Osteocyte (in vitro differentiated cells): ENCODE measurements at places on chromosomes 2 and 18. TPM values are rescaled to one million over a fixed set of nuclear protein-coding genes. Genes with fewer than 3 reads are reported as not detected.

Gene MOGAT1
- total RNA-seq: not detected in 2 replicates

Gene TMEM163
- total RNA-seq: not detected in 2 replicates

Gene SMYD1
- total RNA-seq: not detected in 2 replicates

GRCh38 chr2:8515864-8516533 lies 165.9 kb upstream of the ID2 start:
- no peak for DNase-seq

DNA sequence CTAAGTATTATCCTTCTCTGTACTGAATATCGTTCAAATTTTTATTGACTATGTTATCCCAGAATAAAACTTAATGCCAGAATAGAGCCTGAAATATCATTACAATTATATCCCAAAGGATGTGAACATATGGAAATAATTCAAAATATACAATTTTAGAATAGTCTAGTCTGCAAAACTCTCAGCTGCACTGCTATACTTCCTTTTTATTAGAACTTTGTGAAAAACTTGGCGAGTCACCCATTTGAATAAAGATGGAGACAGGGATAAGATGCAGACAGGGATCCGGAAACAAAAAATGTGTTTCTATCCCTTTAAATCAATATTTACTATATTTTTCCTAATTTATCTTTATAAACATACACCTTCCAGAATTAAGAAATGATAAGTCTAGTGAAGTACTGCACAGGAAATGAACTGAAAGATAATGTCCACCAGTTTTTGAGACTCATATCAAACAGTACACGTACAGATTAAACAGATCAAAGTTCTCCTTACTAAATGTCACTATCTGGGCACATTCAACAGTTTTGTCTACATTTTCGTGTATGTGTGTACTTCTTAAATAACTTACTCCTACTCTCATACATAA lies 107.8 kb downstream of the MEP1B start:
- DNase-seq: no peak

DNA sequence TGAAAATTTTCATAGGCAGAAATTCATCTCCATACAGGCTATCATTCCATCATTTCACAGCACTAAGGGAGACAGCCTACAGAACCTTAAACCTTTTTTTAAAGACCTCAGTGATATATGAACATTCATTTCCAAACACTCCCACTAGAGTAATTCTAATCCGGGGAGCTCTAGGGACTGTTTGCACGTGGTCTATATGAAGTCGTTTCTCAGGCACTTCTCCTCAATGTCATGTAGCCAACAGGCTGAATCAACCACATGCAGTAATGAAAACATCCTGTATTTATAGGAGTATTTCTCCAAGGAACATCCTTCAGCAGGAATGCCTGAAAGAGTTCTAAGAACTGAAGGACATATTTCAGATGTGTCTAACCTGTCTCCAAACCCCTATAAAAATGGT lies 97.3 kb upstream of the CREB1 start:
- no peak for DNase-seq

GRCh38 chr2:152708742-152709141 lies 8.5 kb downstream of the PRPF40A start:
- no peak for DNase-seq

GRCh38 chr18:51184091-51184457 lies 13.4 kb downstream of the MEX3C start:
- no peak for DNase-seq

DNA sequence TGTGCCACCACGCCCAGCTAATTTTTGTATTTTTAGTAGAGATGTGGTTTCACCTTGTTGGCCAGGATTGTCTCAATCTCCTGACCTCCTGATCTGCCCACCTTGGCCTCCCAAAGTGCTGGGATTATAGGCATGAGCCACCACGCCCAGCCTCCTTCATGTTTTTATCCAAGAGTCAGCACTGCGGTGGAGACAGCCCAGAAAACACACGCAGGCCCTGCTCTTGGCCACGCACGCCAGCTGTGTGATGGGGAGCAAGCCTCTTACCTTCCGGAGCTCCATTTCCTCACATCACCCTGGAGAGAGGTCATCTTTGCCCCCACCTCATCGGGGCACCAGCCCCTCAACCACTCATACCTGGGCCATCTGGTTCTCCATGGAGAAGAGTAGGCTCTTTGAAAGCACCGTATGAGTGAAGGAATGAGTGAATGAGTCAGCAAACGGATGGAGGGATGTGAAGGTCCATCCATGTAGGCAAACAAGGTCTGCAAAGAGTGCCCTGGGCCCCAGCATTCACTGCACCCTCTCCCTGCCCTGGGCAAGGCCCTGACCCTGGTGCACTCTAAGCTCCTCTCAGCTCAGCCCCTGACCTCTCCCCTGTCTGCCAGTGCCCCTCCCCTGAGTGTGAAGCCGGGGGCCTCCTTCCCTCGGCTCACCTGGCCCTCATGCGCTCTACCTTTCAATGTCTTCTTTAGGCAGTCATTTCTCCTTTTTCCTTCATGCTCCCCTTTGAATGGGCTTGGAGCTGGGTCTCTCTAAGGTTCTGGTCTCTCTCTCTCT lies 7.4 kb downstream of the GYPC start:
- DNase-seq: no peak

- DNase-seq: no peak
Observed at GRCh38 chr2:64090264-64090663, 54.0 kb downstream of the PELI1 start.
